ENCODE measurements at places on chromosomes 16 and 17. TPM values are rescaled to one million over a fixed set of nuclear protein-coding genes. Genes with fewer than 3 reads are reported as not detected.

DNAJC7 gene
- total RNA-seq = 91.4 TPM

CPD gene
- 120 TPM for total RNA-seq

CCL5 gene
- total RNA-seq = not detected

ZNF778 gene
- total RNA-seq = 11.7 TPM

ST6GALNAC1 gene
- not detected for total RNA-seq

ADORA2B gene
- total RNA-seq = 13.6 TPM

CNOT1 gene
- total RNA-seq = 122 TPM

CNGB1 gene
- not detected for total RNA-seq

MEIOC gene
- total RNA-seq = 0.22 TPM

CCL13 gene
- not detected for total RNA-seq

ITGAX gene
- total RNA-seq = 1.2 TPM

ANKFY1 gene
- 49.6 TPM for total RNA-seq

NAT9 gene
- 51.9 TPM for total RNA-seq

LRRC36 gene
- 0.22 TPM for total RNA-seq

CPHXL gene
- not detected for total RNA-seq

EVI2B gene
- not detected for total RNA-seq

RNF112 gene
- 2.1 TPM for total RNA-seq

PRAC1 gene
- total RNA-seq = not detected

NR1D1 gene
- 3.3 TPM for total RNA-seq

CCDC144A gene
- 9.1 TPM for total RNA-seq

MED31 gene
- total RNA-seq = 11.7 TPM

CNTNAP4 gene
- total RNA-seq = not detected

MYL4 gene
- total RNA-seq = not detected

IGFBP4 gene
- total RNA-seq = 302 TPM

Data from uterine smooth muscle cell (primary cell).